Neural crest cell (in vitro differentiated cells): ENCODE measurements at places on chromosomes 5 and 9. TPM values are rescaled to one million over a fixed set of nuclear protein-coding genes. Genes with fewer than 3 reads are reported as not detected.

DNA sequence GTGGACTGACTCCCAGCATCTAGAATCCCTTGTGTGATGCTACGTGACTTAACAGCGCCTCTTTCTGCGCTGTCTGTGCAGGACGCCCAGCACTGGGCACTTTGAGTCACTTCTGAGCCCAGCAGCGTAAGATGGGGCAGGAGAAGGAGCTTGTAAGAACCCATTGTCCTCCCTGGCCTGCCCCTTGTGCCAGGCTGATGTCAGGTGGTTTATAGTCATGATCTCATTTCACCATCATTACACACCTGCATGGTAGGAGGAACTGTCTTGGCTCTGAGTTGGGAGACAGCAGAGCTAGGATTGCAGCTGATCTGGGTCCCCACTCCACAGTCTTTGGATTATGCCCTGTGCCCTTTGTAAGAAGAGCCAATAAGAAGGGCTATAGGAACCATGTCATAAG, 12.2 kb downstream of the ERGIC1 start:
- no peak for DNase-seq

DNA sequence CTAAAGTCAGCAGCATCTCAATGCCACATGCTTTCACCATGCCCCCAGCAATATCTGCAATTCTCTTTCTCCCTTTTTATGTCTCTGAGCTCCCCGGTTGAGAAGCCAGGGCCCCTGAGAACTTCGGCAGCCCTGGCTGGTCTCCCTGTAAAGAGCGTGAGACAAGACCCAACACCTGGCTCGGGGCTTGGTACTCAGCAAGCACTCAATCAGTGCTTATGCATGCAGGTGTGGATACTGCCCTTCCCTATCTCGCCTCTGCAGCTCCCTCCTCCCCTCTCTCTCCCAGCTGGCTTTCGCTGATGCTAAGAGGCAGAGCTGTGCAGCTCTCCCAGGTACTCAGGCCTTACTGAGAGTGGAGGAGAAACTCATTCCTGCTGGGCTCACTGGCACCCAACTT, 41.7 kb upstream of the AKNA start:
- no peak for DNase-seq

DNA sequence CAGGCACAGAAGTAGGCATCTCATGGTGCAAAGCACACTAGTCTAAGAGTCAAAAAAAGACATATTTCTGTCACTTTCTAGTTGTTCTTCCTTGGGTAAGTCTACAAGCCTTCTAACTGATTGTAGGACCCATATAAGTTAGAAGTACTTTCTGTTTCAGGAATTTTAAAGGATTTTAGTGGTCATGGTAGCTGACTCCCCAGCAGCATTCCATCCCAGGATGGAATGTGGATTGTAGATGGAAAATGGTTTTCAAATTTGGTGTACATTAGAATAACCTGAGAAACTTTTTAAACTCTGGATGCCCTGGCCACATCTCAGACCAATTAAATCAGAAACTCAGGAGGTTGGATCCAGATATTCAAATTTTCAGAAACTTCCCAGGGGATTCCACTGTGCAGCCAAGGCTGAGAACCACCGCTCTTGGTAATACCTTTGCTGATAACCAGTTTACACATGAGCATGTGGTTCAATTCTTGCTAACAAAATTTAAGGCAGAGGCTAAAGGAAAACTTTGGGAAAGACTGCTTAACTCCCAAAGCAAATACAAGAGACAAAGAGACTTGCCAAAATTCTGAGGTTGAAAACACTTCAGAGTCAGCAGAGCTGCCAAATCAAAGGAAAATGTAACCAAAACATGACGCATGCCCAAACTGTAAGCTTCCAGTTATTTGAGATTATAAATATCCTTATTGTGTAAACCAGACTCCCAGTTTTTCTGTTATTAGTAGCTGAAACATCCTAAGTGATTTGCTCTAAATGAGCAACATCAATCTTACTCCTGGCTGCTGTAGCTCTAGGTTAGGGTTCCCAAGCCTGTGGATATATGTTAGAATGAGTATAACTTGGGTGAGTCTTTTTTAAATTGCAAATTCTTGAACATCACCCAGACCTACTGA, 145.4 kb upstream of the MTAP start:
- no peak for DNase-seq

Gene PPP3R2
- total RNA-seq = not detected in 2 replicates

Gene KIF12
- not detected in 2 replicates for total RNA-seq

Gene GABRA1
- not detected in 2 replicates for total RNA-seq
